ENCODE measurements at places on chromosomes 5 and 9. TPM values are rescaled to one million over a fixed set of nuclear protein-coding genes. Genes with fewer than 3 reads are reported as not detected.

S100Z gene
- not detected for total RNA-seq

CCNJL gene
- 0.26 TPM for total RNA-seq

PCA3 gene
- not detected for total RNA-seq

DIRAS2 gene
- total RNA-seq, result 2.0 TPM

RORB gene
- 0.78 TPM for total RNA-seq

ADCY2 gene
- 0.52 TPM for total RNA-seq

CHMP5 gene
- 4.6 TPM for total RNA-seq

DNA sequence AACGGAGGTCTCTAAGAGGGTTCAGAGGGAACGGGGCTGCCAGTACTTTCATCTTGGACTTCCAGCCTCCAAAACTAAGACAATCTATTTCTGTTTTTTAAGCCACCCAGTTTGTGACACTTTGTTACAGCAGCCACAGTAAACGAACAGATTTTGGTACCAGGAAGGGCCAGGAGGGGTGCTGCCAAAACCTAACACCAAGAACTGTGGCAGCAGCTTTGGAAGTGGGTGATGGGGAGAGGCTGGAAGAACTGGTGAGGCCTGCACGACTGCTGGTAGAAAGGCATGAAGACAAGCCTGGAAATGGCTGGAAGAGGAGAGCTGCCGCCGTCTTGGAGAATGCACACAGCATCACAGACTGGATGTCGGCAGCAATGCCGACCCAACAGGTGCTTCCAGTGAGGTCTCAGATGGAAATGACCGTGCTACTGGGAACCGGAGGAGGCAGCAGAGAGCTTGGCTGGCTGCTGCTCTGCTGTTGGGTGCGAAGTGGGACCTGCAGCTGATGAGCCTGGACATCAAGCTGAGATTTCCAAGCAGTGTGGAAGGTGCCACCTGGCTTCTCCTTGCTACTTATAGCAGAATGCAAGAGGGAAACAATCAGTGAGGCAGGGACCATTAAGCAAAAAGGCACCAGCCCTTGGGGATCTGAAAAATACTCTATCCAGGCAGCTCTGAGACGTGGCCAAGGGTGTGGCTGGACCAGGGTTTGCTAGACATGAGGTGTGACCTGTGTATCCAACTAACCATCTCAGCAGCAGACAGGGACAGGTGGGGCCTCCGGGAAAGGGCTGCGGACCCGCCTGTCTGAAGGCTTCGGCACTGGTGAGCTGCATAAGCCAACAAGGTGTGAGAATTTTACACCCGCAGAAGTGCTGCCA, 4.7 kb upstream of the TMEM210 start:
- peak; percentile 62 for DNase-seq
- H3K4me3 ChIP-seq, result no peak overlapping the region
- no peaks in the 10 kb centered on the region for H3K27me3 ChIP-seq
- H3K4me1 ChIP-seq, result no peaks in the 10 kb centered on the region

DNA sequence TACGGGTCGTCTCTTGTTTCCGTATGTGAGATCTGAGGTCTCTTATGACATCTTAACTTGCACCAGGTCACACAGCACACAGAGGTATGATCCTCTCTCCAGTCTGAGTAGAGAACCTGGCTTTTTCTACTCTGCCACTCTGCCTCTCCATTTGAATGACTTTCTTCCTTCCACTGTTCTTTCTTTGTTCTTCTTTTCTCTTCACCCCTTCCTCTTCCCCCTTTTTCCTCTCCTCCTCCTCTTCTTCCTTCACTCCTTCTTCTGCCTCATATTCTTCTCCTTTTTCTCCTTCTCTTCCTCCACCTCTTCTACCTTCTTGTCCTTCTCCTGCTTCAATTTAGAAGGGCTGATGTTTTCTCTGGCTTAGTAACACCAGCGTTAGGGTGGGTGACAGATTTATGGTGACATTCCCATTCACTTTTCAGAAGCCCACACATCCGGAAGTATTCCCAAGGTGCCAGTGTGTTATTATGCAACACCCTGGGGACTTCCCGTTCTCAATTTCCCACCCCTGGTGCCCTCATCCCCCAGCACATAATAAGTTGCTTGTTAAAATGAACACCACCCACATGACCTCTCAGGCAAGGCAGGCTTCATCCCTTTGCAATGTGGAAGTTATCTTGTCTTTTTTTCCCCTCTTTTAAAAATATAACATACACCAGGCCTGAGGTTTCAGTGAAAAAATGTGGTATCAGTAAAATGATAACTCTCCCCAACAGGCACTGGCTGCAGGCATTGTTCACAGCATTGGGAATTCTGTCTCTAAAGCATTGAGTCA, 122.0 kb downstream of the PAPPA start:
- no peaks in the 10 kb centered on the region for H3K4me1 ChIP-seq
- no peaks in the 10 kb centered on the region for H3K36me3 ChIP-seq
- H3K27me3 ChIP-seq, result no peaks in the 10 kb centered on the region
- no peak overlapping the region for H3K4me3 ChIP-seq
- H3K27ac ChIP-seq, result no peak overlapping the region

DNA sequence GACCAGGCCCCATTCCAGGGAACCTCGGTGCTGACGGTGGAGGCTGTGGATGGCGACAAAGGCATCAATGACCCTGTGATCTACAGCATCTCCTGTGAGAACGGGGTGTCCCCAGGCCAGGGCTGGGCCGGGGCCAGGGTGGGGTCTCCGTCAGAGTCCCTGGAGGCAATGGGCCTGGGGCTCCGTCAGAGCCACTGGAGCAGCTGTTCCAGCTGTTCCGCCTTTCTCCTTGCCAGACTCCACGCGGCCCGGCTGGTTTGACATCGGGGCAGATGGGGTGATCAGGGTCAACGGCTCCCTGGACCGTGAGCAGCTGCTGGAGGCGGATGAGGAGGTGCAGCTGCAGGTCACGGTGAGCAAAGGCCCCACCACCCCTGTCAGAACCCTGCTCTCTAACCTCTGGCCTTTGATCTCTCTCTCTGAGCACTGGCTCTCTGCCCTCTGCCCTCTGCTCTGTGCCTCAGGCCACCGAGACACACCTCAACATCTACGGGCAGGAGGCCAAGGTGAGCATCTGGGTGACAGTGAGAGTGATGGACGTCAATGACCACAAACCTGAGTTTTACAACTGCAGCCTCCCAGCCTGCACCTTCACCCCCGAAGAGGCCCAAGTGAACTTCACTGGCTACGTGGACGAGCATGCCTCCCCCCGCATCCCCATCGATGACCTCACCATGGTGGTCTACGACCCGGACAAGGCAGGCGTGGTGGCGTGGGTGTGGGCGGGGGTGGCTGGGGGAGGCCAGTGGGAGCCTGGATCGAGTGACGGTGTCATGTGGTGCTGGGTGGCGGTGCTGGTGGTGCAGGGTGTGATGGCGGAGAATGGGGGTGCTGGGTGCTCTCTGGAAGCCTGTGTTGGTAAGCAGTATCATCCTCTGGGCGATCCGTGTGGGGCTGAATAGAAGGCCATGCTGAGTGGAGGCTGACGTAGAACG, 26.6 kb downstream of the CDHR2 start:
- no peaks in the 10 kb centered on the region for H3K4me1 ChIP-seq
- no peak overlapping the region for H3K4me3 ChIP-seq
- H3K27ac ChIP-seq, result no peak overlapping the region
- H3K36me3 ChIP-seq, result no peaks in the 10 kb centered on the region
- no peaks in the 10 kb centered on the region for H3K27me3 ChIP-seq

- H3K36me3 ChIP-seq, result no peaks in the 10 kb centered on the region
- no peak overlapping the region for H3K27ac ChIP-seq
These were observed 24.7 kb downstream of the SLC6A3 start for GRCh38 chr5:1420211-1421195.

DNA sequence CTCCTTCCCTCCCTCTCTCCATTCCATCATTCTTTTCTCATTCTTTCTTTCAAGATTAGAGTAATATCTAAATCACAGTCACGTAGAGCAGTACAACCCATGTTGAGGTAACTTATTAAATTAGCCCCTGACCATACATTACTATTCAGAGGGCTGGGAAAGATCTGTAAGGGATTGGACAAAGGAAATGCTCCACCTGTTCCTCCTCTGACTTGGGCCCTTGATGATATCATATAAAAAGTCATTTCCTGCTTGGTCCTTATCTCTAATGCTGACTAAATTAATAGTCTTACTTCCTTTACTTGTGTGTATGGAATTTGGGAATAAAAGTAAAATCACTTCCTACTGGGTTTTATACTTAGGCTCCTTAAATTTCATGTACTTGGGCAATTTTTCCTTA, 40.8 kb downstream of the SNX18 start:
- no peaks in the 10 kb centered on the region for H3K4me1 ChIP-seq
- no peak overlapping the region for H3K27ac ChIP-seq
- DNase-seq, result no peak
- no peaks in the 10 kb centered on the region for H3K36me3 ChIP-seq

- H3K36me3 ChIP-seq, result no peaks in the 10 kb centered on the region
- no peaks in the 10 kb centered on the region for H3K4me1 ChIP-seq
- no peak overlapping the region for H3K4me3 ChIP-seq
- no peaks in the 10 kb centered on the region for H3K27me3 ChIP-seq
These were observed 27.0 kb upstream of the AGGF1 start for GRCh38 chr5:77003246-77003645.

- no peak for DNase-seq
- no peaks in the 10 kb centered on the region for H3K4me1 ChIP-seq
- no peaks in the 10 kb centered on the region for H3K36me3 ChIP-seq
- no peak overlapping the region for H3K4me3 ChIP-seq
These were observed 271.9 kb upstream of the ST8SIA4 start for GRCh38 chr5:101174981-101175380.

DNA sequence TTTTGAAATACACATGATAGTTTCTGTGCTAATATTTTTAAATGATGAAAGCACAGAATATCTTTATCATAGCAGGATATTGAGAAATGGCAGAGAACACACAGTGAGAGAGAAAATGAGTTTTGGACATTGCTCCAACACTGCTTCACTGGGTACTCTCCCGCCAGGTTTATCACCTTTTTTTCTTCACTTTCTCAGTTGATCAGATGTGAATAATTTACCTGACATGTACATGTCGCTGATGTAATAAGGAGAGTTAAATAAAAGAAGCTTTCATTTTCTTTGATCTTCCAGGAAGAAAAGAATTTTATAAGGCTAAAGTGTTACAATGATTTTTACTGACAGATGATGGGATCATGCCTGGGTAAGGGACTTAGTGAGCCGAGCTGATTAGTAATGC, 134.5 kb downstream of the ALDH1A1 start:
- H3K4me3 ChIP-seq, result no peak overlapping the region
- DNase-seq, result no peak
- H3K36me3 ChIP-seq, result no peaks in the 10 kb centered on the region
- no peaks in the 10 kb centered on the region for H3K27me3 ChIP-seq
- no peak overlapping the region for H3K27ac ChIP-seq
- peaks cover 12% of the 10 kb centered on the region for H3K4me1 ChIP-seq

GRCh38 chr5:143796125-143796524, 15.8 kb upstream of the HMHB1 start:
- H3K4me1 ChIP-seq, result no peaks in the 10 kb centered on the region
- H3K27me3 ChIP-seq, result no peaks in the 10 kb centered on the region
- H3K4me3 ChIP-seq, result no peak overlapping the region
- no peak for DNase-seq

DNA sequence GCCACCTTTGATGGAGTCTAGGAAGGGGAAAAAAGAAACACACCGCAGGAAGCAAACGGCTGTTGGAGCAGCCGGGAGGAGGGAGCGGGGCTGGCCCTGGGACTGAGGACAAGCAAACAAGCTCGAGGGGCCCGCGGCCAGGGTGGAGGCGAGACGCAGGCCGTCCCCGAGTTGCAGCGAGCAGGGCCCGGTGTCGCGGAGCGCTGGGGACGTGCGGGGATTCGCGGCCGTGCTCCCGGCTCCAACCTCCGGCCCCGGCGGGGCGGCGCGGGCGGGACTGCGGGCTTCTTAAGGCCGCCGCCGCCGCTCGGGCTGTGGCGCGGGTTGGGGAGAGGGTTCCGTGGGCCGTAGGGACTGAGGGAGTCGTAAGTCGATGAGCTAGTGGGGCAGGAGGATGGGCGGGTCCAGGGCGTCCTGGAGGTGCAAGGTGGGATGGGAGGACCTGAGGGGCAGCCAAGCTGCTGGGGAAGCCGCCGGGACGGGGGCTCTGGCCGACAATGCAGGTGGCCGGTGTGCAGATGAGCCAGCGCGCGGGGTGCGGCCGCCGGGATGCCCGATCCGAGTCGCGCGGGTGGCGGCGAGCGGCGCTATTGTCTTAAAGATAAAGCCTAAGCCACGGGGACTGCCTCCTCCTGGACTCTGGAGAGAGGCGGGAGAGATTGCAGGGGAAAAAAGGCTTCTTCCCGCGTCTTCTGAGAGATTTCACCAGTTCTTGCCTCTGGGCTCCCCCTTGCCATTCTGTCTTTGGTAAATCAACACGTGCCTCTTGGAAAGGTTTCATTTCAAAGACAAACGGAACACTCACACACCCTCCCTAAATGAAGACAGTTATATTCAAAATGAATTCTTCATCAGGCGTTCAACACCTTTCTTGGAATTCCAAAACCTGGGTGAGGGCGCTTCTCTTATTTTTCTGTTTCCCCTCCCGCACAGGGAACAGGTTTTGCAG, 1.6 kb upstream of the HAPLN1 start:
- H3K4me1 ChIP-seq, result peaks cover 17% of the 10 kb centered on the region
- H3K27ac ChIP-seq, result no peak overlapping the region
- H3K36me3 ChIP-seq, result no peaks in the 10 kb centered on the region

- no peak for DNase-seq
- no peaks in the 10 kb centered on the region for H3K27me3 ChIP-seq
- no peak overlapping the region for H3K27ac ChIP-seq
- H3K4me3 ChIP-seq, result no peak overlapping the region
- peaks cover 8% of the 10 kb centered on the region for H3K4me1 ChIP-seq
These were observed 53.7 kb downstream of the RICTOR start for GRCh38 chr5:39020458-39020857.

- H3K27me3 ChIP-seq, result no peaks in the 10 kb centered on the region
- H3K27ac ChIP-seq, result no peak overlapping the region
- no peak overlapping the region for H3K4me3 ChIP-seq
- no peaks in the 10 kb centered on the region for H3K4me1 ChIP-seq
- no peaks in the 10 kb centered on the region for H3K36me3 ChIP-seq
These were observed 187.7 kb downstream of the ENC1 start for GRCh38 chr5:74452856-74453255.

Data from body of pancreas (tissue), 4 donors.